GM23338 (cell line): ENCODE measurements at places on chromosomes 13 and 19. TPM values are rescaled to one million over a fixed set of nuclear protein-coding genes. Genes with fewer than 3 reads are reported as not detected.
A peak's percentile ranks its signal among the peaks of the same experiment; 100 is the strongest.

ANGPTL8 gene
- 0.42 TPM in 1 of 2 replicates, not detected in the other for polyA plus RNA-seq

GAPDHS gene
- polyA plus RNA-seq: 0.21 TPM in 1 of 2 replicates, not detected in the other

OR7A5 gene
- not detected in 2 replicates for polyA plus RNA-seq

MIR17HG gene
- polyA plus RNA-seq: 9.1 and 14.8 TPM in 2 replicates

CEACAM3 gene
- polyA plus RNA-seq: not detected in 2 replicates

KBTBD7 gene
- polyA plus RNA-seq: 11.6 and 12.2 TPM in 2 replicates

SIX5 gene
- polyA plus RNA-seq: 10.1 and 12.4 TPM in 2 replicates

FXYD1 gene
- polyA plus RNA-seq: 26.8 and 31.3 TPM in 2 replicates

GRCh38 chr13:110005563-110005962 is 219.2 kb upstream of the IRS2 start:
- DNase-seq: no peak
- H3K36me3 ChIP-seq: no peaks in the 10 kb centered on the region
- H3K4me3 ChIP-seq: no peak overlapping the region
- H3K27me3 ChIP-seq: no peaks in the 10 kb centered on the region

DNA sequence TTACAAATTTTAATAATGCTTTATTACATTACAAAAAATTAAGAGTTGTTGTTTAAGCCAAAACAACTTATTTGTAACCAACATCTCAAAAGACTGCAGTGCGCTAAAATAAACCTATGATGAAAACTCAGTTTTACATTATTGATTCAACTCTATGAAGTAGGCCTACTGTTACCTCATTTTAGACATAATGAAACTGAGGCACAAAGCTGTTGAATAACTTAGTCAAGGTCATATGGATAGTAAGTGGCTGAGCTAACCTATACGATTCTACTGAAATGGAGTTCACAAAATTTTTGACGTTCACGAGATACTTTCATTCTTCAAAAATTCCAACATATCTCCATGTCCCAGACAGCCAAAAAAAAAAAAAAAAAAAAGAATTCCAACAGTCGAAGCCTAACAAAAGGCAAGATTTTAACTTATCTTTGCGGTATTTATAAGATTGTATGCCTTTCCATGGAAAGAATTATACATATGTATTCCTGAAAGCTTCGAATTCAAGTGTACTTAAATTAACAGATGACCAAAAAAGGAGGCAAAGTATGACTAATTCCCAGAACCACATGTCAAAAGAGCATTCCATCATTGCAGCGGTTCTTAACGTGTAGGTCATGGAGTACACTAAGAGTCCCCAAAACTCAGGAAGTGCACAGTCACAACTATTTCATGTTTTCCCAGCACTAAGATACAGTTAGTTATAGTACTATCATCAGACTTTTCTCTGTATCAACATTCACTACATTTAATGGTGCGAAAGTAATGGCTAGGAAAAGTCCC is 69.4 kb downstream of the PSPC1 start:
- H3K36me3 ChIP-seq: no peaks in the 10 kb centered on the region
- H3K4me1 ChIP-seq: no peaks in the 10 kb centered on the region
- no peak for DNase-seq
- H3K27me3 ChIP-seq: no peaks in the 10 kb centered on the region
- no peak overlapping the region; the same call in 1 of the 2 replicates for H3K27ac ChIP-seq

- DNase-seq: peak; percentile 64
- H3K27ac ChIP-seq: no peak overlapping the region
- peaks cover 60% of the 10 kb centered on the region for H3K27me3 ChIP-seq
Observed at GRCh38 chr13:108495646-108496361, 133.6 kb upstream of the MYO16 start.

GRCh38 chr13:38013676-38014075 is 144.1 kb upstream of the TRPC4 start:
- no peaks in the 10 kb centered on the region for H3K4me1 ChIP-seq
- no peak overlapping the region for H3K27ac ChIP-seq
- H3K4me3 ChIP-seq: no peak overlapping the region

GRCh38 chr13:60318186-60318585 is 78.8 kb upstream of the TDRD3 start:
- no peak for DNase-seq
- no peak overlapping the region for H3K4me3 ChIP-seq
- no peak overlapping the region for H3K27ac ChIP-seq
- H3K4me1 ChIP-seq: no peaks in the 10 kb centered on the region

GRCh38 chr19:42436006-42436405 is 6.7 kb downstream of the CXCL17 start:
- no peaks in the 10 kb centered on the region for H3K4me1 ChIP-seq
- DNase-seq: no peak
- H3K4me3 ChIP-seq: no peak overlapping the region
- H3K27me3 ChIP-seq: no peaks in the 10 kb centered on the region
- no peak overlapping the region for H3K27ac ChIP-seq

DNA sequence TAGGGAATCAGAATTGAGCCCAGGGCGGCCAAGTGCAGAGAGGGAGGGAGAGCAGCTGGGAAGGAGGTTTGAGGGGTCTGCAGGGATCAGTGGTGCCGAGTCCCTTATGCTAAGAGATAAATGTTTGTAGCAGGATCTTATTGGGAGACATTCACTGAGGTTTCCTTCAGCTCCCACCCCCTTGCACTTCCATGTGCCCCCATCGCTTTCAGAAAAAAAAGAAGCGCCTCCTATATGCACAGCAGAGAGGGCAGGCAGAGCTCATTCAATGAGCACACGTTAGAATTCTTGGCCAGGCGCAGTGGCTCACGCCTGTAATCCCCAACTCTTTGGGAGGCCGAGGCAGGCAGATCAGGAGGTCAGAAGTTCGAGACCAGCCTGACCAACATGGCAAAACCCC is 28.0 kb downstream of the CYP4F2 start:
- H3K27ac ChIP-seq: no peak overlapping the region
- H3K4me1 ChIP-seq: no peaks in the 10 kb centered on the region
- DNase-seq: no peak
- H3K36me3 ChIP-seq: no peaks in the 10 kb centered on the region; the same call in 1 of the 2 replicates

- H3K36me3 ChIP-seq: no peaks in the 10 kb centered on the region
- no peaks in the 10 kb centered on the region for H3K27me3 ChIP-seq
- no peak overlapping the region for H3K4me3 ChIP-seq
- H3K27ac ChIP-seq: no peak overlapping the region
Observed at GRCh38 chr13:66534561-66534960, 695.6 kb downstream of the PCDH9 start.

GRCh38 chr19:12034198-12034597 is 1.3 kb downstream of the ZNF433 start:
- H3K4me3 ChIP-seq: no peak overlapping the region
- H3K27me3 ChIP-seq: peaks cover 16% of the 10 kb centered on the region
- no peak overlapping the region for H3K27ac ChIP-seq
- peaks cover 21% of the 10 kb centered on the region for H3K4me1 ChIP-seq
- H3K36me3 ChIP-seq: peaks cover 9% of the 10 kb centered on the region; the same call in 1 of the 2 replicates
- no peak for DNase-seq

DNA sequence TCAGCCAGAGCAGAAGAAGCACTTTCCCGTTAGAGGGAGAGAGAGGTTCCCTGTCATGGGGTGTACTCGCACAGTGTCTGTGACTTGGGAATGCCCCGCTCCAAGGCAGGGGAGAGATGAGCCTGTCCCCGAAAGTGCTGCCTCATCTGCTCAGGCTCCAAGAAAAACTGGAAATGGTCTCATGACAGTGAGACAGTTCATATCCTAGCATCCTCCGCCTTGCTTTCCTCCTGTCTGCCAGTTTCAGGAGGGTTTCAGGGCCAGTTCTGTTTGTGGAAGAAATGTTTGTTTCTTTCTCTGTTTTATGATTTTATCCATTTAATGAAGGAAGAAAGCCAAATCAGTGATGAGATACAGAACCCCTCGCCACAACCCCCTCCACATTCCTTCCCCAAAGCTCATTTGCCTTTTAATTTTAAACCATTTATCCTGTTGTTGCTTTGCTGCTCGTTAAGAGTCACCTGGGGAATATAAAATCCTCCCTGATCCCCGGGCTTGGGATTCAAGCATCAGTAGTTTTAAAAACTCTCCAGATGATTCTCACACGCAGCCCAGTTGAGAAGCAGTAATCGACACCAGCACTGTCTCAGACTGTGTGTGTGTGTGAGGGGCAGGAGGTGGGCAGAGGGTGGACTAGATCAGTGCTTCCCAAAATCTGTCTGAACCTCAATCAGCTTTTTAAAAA is 144.6 kb upstream of the UBL3 start:
- no peaks in the 10 kb centered on the region for H3K4me1 ChIP-seq
- no peaks in the 10 kb centered on the region for H3K27me3 ChIP-seq

DNA sequence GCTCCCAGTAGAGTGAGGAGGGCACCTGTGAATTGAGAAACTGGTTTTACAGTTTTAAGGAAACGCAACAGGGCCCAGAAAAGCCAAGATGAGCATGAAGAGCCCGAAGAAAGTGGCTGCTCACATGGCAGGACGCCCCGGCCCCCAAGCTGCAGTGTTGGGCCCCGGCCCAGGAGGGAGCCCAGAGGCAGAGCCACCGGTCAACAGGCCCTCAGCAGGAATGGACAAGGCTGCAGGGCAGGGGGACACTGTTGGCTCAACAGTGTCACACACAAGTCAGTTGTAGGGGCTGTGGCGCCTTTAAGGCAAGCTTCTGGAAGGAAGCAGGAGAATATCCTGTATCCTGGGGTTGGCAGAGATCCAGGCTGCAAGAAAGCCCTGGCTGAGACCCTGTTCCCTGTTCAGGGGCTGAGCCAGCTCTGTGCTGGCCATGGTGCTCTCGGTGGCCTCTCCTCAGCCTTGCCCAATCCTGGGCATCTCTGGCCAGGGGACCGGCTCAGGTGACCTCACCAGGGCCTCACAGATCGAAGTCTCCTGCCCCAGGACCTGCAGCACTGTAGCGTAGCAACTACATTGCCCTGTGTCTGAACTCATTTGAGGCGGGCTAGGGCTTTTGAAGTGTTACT is 28.0 kb downstream of the UPF1 start:
- no peaks in the 10 kb centered on the region for H3K27me3 ChIP-seq
- DNase-seq: no peak
- peaks cover 41% of the 10 kb centered on the region; the same call in 1 of the 2 replicates for H3K36me3 ChIP-seq
- no peak overlapping the region for H3K27ac ChIP-seq
- no peaks in the 10 kb centered on the region for H3K4me1 ChIP-seq

DNA sequence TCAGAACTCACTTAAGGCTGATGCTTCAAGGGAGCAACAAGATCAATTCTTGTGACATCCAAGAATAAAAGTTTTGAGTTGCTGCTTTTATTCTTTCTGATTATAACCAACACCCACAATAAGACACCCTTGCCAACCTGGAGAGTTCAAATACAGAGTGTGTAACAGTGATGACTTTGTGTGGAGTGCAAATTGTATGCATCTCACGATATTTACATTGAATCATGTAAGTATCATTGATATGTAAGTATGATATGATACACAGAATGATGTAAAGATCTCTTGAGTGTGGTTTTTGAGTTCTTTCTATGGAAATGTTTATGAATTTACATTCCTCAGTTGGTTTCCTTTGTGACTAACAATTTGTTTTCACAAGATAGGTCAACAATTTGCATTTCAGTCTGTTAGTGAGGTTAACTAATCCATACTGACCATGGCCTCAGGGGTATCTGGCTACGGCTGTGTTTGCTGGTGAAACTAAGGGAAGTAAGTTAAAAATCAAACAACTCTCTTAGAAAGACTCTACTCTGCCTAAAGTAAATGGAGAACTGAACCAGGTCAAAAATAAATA is 12.4 kb downstream of the LHFPL6 start:
- no peak for DNase-seq
- no peaks in the 10 kb centered on the region for H3K27me3 ChIP-seq

- no peaks in the 10 kb centered on the region; the same call in 1 of the 2 replicates for H3K36me3 ChIP-seq
- H3K27me3 ChIP-seq: no peaks in the 10 kb centered on the region
- H3K4me1 ChIP-seq: no peaks in the 10 kb centered on the region
Observed at GRCh38 chr19:33472691-33473652, 48.6 kb downstream of the PEPD start.

GRCh38 chr19:19204181-19204580 is 967 bp upstream of the NR2C2AP start:
- no peak overlapping the region for H3K27ac ChIP-seq
- peaks cover 45% of the 10 kb centered on the region for H3K27me3 ChIP-seq
- DNase-seq: peak; percentile 67
- H3K4me3 ChIP-seq: no peak overlapping the region

GRCh38 chr19:16247353-16248182 is 49.9 kb downstream of the AP1M1 start:
- no peaks in the 10 kb centered on the region for H3K4me1 ChIP-seq
- H3K27ac ChIP-seq: no peak overlapping the region
- DNase-seq: peak; percentile 94
- H3K4me3 ChIP-seq: no peak overlapping the region
- H3K27me3 ChIP-seq: no peaks in the 10 kb centered on the region
- no peaks in the 10 kb centered on the region for H3K36me3 ChIP-seq

- H3K27me3 ChIP-seq: no peaks in the 10 kb centered on the region
- H3K4me3 ChIP-seq: no peak overlapping the region
- H3K36me3 ChIP-seq: no peaks in the 10 kb centered on the region
- peaks cover 18% of the 10 kb centered on the region for H3K4me1 ChIP-seq
- DNase-seq: peak; percentile 33
- no peak overlapping the region for H3K27ac ChIP-seq
Observed at GRCh38 chr13:45219938-45220375, 19.1 kb upstream of the KCTD4 start.

GRCh38 chr13:70809588-70809987 is 701.3 kb upstream of the KLHL1 start:
- peak; percentile 7 for DNase-seq
- H3K4me1 ChIP-seq: peaks cover 5% of the 10 kb centered on the region
- H3K27me3 ChIP-seq: no peaks in the 10 kb centered on the region
- H3K27ac ChIP-seq: no peak overlapping the region
- no peak overlapping the region for H3K4me3 ChIP-seq

DNA sequence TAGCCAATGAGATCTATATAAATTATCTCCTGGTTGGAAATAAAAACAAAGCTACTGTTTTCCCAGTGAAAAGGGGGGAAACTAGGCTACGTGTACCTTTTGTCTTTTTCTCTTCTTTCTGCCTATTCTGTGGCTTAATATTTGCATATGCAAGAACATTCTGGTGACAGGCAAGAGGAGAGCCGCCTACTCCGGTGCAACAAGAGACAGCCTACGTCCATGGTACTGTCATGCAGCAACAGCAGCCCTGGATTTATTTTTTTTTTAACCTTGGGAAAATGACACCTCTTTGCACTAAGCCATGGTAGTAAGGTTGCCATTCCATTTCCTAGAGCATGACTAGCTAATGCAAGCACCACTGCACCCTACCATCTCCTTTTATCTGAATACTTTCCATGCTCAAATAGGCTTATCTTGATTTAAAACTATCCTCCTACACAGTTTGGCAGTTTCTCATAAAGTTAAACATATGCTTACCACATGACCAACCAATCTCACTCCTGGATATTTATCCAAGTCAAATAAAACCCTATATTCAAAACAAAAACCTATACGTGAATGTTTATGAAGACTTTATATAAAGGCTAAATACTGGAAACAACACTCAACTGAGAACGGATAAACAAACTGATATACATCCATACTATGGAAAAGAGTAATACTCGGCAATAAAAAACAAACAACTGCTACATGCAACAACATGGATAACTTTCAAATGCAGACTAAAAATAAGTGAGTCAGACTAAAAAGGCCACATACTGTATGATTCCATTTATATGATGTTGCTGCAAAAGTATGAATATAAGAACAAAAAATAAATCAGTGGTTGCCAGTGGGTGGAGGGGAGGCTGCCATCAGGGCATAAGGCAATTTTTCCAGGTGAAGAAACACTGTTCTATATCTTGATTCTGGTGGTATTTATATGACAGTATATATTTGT is 17.3 kb downstream of the NUFIP1 start:
- H3K36me3 ChIP-seq: peaks cover 9% of the 10 kb centered on the region; the same call in 1 of the 2 replicates
- DNase-seq: no peak
- H3K4me1 ChIP-seq: 0 out of 2 replicates have a peak, but pooled peaks cover 4% of the 10 kb centered on the region
- H3K27me3 ChIP-seq: no peaks in the 10 kb centered on the region
- H3K4me3 ChIP-seq: no peak overlapping the region
